ENCODE measurements at places on chromosomes 1 and 21.

DNA sequence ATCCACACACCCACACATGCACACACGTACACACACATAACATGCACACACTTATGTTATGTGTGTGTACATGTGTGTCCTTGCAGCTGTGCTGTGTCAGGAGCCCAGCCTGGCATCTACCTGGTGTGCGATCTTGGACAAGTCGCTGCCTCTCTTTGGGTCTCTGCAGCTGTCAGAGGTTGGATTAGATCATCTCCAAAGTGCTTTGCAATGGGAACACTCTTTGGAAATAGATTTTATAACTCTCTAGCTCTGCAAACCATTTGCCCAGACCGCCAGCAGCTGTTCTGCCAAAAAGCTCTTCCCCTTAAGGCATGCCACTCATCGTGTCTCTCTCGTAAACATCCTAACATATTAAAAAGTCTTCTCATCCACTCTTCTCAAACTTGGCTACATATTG is 4.7 kb downstream of the PKP1 start:
- DNase-seq = no peak

DNA sequence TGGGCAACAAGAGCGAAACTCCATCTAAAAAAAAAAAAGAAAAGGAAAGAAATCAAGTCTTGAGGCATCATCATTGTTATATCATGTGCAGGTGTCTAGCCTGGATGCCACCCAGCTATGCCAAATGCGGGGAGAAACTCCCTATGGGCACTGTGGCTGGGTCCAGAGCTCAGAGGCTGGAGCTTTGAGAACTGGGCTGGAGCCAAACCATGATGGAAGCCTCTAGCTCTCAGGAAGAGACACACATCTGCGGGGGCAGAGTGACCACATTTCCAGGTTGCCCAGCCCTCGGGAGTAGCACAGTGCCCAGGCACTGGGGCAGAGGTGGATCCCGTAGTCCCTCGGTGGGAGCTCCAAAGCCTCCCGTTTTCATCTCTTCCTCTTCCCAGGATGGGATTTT is 58.9 kb downstream of the COL18A1 start:
- DNase-seq = no peak

GRCh38 chr1:150999926-151000325 is 6.8 kb downstream of the MINDY1 start:
- no peak for DNase-seq

GRCh38 chr1:242425232-242425631 is 99.3 kb downstream of the PLD5 start:
- DNase-seq = no peak

DNA sequence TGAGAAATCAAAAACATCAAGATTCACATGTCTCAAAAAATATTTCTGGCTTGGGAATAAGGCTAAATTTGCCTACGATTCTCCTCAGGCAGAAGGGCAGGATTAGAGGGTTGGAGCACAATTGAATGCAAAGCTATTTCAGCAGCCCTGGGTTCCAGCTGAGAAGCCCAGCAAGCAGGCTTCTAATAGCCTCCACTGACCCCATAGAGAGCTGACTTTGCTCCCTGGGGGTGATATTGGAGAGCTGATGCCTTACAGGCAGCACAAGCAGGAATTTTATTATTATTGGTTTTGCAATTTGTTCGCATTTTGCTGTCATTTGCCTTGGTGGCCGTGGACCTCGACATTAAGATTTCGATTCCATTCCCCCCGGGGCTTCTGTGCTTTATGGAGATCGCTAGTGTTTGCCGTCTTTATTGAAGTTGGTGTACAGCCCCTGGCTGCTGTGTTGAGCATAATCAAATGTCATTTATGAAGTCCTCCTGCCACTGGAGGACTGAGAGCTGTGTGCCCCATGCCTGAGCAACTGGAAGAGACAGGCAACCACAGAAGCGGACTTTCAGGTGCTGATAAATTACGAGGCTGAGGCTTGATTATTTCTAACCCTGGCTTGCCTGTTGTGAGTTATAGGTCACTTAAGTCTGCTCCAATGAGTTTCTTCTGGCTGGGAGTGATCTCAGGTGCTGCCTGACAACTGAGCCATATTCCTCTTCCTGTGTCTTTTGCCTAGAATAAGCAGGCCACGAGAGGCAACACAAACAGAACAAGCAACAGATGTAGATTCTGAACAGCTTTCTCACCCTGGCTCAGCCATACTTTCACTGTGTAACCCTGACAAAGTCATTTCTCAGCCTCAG is 518.4 kb upstream of the CAMK1G start:
- no peak for DNase-seq

- no peak for DNase-seq
Observed at GRCh38 chr1:220182656-220183055, 88.7 kb downstream of the IARS2 start.

DNA sequence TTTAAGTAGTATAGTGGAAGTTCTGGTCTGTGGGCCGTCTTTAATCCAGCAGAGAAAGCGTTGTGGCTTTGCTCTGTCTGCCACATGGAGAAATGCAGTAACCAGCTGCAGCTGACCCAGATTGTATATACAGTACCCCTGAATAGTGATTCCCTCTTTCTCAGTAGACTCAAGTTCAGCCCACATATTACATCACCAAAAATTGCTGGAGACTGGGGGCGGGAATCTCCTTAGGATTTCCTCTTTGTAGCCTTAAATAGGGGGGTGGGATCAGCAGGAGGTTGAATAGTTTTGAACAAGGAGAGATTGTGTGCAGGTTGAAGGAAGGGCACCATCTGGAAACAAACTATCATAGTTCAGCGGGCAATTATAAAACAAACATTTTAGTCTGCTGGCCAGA is at the start of gene ANGPTL1:
Gene ANGPTL1, minus strand, starts transcription at position 134 of the 400 bp plus-strand sequence. CDS start 5,301 bp downstream, outside the sequence.
- no peak for DNase-seq

DNA sequence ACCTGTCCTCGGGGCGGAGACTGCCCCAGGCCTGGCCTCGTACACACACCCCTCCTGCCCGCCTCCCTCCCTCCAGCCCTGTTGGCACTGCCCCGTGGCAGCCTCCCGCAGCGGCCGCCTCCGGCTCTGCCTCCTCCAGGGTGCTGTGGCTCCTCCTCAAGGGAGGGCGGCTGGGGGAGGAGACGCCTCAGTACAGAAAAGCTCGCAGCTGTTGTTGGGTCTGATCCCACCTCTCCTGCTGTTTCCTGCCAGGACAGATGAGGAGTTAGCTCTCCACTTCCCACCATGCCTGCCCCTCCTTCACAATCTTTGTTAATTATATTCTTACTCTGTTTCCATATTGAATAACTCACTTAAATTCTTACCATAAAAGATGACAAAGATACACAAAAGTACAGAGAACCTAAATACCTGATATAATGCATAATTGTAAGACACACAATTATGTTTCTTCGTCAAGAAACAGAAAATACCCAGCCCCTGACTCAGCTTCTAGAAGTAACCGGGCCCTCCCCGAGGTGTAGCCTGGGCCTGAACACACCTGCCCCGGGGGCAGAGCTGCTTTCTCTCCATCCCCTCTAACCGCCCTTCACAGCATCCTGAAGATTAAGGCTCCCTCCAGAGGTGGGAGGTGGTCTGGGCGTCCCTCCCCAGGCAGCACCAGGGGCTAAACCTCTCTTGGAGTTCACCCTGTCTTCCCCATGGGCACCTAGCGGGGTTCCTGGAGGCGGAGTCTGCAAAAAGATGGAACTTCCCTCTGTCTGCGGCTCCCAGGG is 30.6 kb upstream of the COL6A1 start:
- DNase-seq = no peak

GRCh38 chr1:37069406-37069805 is 35.1 kb upstream of the GRIK3 start:
- no peak for DNase-seq

- DNase-seq = no peak
Observed at GRCh38 chr1:219050086-219050821, 123.4 kb upstream of the LYPLAL1 start.

- DNase-seq = no peak
Observed at GRCh38 chr1:235450886-235451483, 53.3 kb downstream of the B3GALNT2 start.

DNA sequence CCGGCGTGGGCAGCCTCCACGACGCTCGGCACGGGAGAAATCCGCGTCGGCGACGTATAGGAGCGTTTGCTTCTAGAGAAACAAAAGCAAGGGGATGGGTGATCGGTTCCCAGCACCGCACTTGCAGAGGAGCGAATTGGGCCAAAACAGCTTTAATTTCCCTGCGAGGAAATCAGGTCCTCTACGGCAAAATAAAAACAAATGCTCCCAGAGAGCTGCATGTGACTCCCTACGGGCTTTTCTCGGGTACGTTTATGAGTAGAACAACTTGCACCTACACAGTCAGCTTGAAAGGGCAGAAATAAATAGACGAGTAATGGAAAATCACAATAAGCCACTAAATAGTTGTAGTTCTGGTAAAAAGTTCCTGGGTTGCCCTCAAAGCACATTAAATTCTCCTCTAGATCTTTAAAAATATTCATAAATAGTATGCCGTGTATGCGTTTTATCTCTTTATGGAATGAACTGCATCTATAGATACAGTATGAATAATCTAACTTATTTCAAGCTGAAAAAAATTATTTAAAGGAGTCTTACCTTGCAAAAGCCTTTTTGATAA is 1.2 kb downstream of the NHLH2 start:
- DNase-seq = no peak

- DNase-seq = no peak
Observed at GRCh38 chr1:57794078-57794477, 370.2 kb upstream of the DAB1 start.

GRCh38 chr1:178946416-178946815 is 75.5 kb upstream of the ANGPTL1 start:
- no peak for DNase-seq

DNA sequence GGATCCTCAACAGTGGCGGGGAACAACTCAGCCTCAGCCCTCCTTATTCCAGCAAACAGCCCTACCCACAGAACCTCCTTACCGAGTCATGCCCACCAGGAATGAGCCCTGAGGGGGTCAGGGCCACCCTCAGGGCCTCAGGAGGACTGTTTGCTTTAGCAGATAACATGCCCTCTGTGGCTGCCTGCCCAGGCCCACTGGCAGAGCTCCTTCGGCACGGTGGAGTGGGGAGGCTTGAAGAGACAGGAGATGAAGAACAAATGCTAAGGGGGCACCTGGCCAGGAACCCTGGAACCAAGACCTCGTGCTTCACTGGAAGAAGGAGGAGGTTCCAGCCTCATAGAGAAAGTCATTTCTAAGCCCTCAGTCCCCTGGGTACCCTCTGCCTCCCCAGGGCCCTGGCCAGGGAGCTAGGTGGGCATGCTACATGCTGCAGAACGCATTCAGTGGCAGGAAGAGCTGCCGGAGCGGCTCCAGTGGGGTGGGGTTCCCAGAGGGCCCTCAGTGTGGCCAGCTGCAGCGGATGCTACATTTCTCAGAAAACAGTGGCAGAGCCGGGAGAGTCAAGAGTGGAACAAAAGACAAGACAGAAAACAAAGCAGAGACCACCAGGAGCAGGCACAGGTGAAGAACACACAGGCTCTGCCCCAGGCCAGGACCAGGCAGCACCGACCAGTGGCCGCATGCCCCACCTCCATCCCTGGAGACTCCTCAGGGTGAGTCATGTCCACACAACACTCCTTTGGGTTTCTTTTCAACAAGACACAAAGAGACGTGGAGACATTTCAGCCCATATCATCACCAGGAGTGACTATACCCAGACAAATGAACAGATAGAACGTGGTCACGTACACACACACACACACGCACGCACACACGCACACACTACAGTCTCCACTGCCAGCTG is 39.8 kb downstream of the RIMS3 start:
- DNase-seq = no peak

GRCh38 chr1:237093691-237094090 is 51.7 kb downstream of the RYR2 start:
- no peak for DNase-seq

DNA sequence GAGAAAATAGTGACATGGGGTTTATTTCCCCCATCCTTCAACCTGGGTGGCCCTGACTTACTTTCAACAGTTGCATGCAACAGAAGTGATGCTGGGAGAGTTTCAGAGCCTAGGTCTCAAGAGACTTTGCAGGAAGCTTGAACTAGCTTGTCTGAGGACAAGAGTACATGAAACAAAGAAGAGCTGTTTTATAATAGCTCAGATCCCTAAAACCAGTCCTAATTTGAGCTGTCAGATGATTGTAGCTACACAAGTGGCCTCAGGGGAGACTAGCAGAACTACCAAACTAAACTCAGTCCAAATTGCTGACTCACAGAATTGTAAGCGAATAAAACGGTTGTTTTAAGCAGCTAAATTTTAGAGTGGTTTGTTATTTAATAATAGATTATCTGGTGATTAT is 17.1 kb downstream of the RC3H1 start:
- no peak for DNase-seq

- DNase-seq = no peak
Observed at GRCh38 chr21:26773058-26773457, 72.2 kb downstream of the ADAMTS1 start.

GRCh38 chr1:171590022-171590421 is 32.0 kb upstream of the MYOCOS start:
- no peak for DNase-seq

- DNase-seq = no peak
Observed at GRCh38 chr1:160309185-160309557, 24.2 kb upstream of the PEX19 start.

DNA sequence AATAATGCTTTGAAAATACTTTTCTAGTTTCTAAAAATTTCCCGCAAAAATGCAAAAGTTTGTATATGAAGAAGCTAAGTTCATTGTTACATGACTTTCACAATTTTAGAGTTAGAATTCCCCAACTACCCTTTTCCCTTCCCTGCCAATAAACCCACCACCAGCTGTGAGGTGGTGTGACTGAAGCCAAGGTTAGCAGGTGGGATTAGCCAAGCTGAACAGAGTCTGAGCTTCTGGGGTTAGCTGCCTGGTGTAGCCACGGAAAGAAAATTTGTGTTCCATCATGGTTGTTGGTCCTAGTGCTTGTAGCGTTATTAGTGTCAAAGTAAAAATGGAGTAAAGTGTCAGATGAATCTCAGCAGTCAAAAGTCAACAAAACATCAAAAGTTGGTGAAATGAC is 110.9 kb downstream of the ASTN1 start:
- no peak for DNase-seq

GRCh38 chr1:102693345-102693744 is 415.0 kb downstream of the COL11A1 start:
- no peak for DNase-seq

- no peak for DNase-seq
Observed at GRCh38 chr21:45280969-45281368, 6.7 kb downstream of the POFUT2 start.

DNA sequence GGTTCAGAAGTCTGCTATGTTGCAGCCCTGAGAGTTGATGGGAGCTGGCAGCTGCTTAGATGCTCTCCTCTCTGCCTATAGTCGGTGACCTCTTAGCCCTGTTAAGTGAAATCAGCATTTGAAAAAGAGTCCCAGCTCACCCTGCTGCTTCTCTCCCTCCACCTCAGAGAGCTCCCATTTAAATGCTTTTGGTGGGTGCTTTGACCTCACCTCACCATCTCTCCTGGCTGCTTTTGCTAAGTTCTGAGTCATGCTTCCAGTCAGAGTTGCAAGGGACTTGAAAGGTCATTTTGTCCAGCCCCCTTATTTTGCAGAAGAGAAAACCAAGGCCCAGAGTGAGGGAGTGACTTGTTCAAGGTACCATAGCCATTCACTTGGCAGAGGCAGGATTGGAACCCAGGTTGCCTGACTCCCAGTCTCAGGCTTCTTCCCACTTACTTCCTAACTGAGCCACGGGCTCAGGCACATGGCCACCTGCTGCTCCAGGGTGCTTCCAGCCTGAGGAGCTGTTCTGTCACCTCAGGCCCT is 3.3 kb downstream of the MAPKAPK2 start:
- DNase-seq = no peak

GRCh38 chr21:38417726-38418125 is 80.6 kb downstream of the ERG start:
- DNase-seq = no peak

Data from stimulated activated CD4-positive, alpha-beta T cell treated with anti-CD3 and anti-CD28 coated beads, TNF-alpha, amount 100 ng/mL, for 24 hours (primary cell).